ENCODE measurements at places on chromosomes 12 and 14.

GRCh38 chr12:5582541-5582940, 150.6 kb downstream of the NTF3 start:
- no peak overlapping the region for H3K4me3 ChIP-seq
- DNase-seq, result no peak
- H3K36me3 ChIP-seq, result no peaks in the 10 kb centered on the region
- no peaks in the 10 kb centered on the region for H3K27me3 ChIP-seq
- peak overlapping the region; percentile 17 for H3K27ac ChIP-seq

DNA sequence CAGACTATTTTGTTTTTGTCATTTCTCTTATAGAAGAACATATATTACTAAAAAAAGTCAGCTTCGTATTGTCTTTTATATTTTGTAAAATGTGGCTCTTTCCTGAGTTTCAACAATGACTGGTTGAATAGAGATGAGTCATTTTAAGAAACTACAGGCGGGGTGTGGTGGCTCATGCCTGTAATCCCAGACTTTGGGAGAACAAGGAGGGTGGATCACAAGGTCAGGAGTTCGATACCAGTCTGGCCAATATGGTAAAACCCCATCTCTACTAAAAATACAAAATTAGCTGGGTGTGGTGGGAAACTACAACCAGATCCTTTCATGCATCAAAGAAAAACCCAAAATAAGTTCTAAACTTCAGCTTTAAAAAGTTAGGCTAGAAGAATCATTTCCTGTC, 28.8 kb downstream of the HECTD4 start:
- no peaks in the 10 kb centered on the region for H3K27me3 ChIP-seq
- H3K36me3 ChIP-seq, result no peaks in the 10 kb centered on the region
- H3K4me1 ChIP-seq, result no peaks in the 10 kb centered on the region
- no peak for DNase-seq
- H3K27ac ChIP-seq, result no peak overlapping the region
- no peak overlapping the region for H3K4me3 ChIP-seq

DNA sequence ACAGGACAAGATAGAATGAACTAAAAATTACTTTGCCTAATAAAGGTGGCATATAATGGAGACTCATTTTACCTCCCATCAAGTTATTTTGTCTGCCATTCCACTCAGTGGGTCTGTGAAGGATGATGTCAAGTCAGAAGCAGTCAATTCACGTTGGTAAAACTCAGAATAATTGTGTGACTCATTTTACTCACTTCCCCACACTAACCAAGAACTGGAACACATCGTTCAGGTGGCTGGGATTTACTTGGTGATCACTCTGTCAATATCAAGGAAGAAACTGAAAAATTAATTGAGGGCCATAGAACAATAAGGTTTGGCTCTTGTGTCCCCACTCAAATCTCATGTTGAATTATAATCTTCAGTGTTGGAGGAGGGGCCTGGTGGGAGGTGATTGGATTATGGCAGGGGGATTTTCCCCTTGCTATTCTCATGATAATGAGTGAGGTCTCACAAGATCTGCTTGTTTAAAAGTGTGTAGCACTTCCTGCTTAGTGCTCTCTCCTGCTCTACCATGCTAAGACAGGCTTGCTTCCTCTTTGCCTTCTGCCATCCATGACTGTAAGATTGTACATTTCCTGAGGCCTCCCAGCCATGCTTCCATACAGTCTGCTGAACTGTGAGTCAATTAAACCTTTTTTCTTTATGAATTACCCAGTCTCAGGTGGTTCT, 35.7 kb upstream of the GTF2A1 start:
- H3K27ac ChIP-seq, result no peak overlapping the region
- no peaks in the 10 kb centered on the region for H3K27me3 ChIP-seq
- no peaks in the 10 kb centered on the region for H3K4me1 ChIP-seq
- no peaks in the 10 kb centered on the region for H3K36me3 ChIP-seq
- H3K4me3 ChIP-seq, result no peak overlapping the region

GRCh38 chr14:50039120-50039517, 77.3 kb downstream of the VCPKMT start:
- no peaks in the 10 kb centered on the region for H3K27me3 ChIP-seq
- no peaks in the 10 kb centered on the region for H3K36me3 ChIP-seq
- H3K4me3 ChIP-seq, result no peak overlapping the region
- DNase-seq, result no peak
- H3K27ac ChIP-seq, result no peak overlapping the region
- peaks cover 10% of the 10 kb centered on the region for H3K4me1 ChIP-seq

DNA sequence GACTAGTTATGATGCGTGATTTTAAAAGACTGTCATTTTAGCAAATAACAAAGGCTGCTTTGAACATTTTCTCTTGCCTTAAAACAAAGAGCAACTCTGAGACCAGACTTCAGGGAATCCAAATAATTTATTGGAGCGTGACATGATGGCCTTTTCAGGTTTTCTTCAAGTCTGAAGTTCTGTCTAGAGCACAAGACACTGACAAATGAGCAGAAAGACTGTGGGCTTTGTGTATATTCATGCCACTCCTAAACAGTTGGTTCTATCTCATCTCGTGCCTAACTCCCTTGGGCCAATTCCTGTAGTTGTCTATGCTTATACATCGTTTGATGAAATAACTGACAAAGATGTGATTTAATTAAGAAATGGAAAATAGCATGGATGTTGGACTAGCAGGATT, 47.5 kb downstream of the IFT81 start:
- no peak overlapping the region for H3K27ac ChIP-seq
- H3K27me3 ChIP-seq, result no peaks in the 10 kb centered on the region
- H3K36me3 ChIP-seq, result peaks cover 6% of the 10 kb centered on the region

- DNase-seq, result no peak
- H3K36me3 ChIP-seq, result no peaks in the 10 kb centered on the region
- no peaks in the 10 kb centered on the region for H3K4me1 ChIP-seq
- no peak overlapping the region for H3K27ac ChIP-seq
Observed at GRCh38 chr12:11513288-11513687, 117.9 kb upstream of the PRB2 start.

- DNase-seq, result no peak
- no peak overlapping the region for H3K27ac ChIP-seq
- H3K36me3 ChIP-seq, result no peaks in the 10 kb centered on the region
- peaks cover 12% of the 10 kb centered on the region for H3K4me1 ChIP-seq
Observed at GRCh38 chr14:90424075-90424474, 27.2 kb downstream of the CALM1 start.

DNA sequence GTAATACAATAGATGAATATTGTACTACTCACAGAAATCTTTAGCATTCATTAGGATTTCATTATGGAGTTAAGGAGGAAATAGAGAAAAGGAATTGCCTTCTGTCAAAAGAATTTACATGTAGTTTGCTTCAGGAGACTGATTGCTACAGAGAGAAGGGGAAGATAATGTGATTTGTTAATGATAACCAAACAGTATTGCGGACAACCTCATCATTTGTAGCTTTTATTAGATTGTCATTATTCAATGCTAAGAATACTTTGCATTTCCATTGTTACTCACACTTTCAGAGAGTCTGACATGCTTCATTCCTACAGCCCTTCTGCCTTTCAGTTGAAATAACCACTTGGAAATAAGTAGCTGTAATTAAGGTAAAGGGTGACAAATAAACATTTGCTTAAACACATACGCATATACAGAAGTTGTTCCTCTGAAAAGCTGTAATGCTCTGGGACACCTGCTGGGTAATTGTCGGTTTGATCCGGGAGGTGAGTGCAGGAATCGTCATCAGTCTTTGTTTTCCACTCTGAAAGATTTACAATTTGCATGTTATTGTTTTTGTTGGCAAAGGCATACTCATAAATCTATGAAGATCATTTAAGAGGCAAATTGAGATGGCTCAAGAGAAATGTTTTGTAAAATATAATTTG, 600.2 kb downstream of the TRHDE start:
- H3K27me3 ChIP-seq, result no peaks in the 10 kb centered on the region
- no peaks in the 10 kb centered on the region for H3K36me3 ChIP-seq
- no peak for DNase-seq
- H3K27ac ChIP-seq, result no peak overlapping the region

GRCh38 chr14:22822016-22822570, 6.9 kb upstream of the SLC7A7 start:
- peaks cover 65% of the 10 kb centered on the region for H3K4me1 ChIP-seq
- H3K4me3 ChIP-seq, result peak overlapping the region; percentile 43
- no peaks in the 10 kb centered on the region for H3K27me3 ChIP-seq
- H3K36me3 ChIP-seq, result no peaks in the 10 kb centered on the region
- peak; percentile 78 for DNase-seq

GRCh38 chr12:68469113-68469512, 137.0 kb upstream of the MDM1 start:
- no peaks in the 10 kb centered on the region for H3K27me3 ChIP-seq
- DNase-seq, result no peak
- H3K36me3 ChIP-seq, result no peaks in the 10 kb centered on the region

- peak overlapping the region; percentile 1 for H3K27ac ChIP-seq
- H3K4me1 ChIP-seq, result peaks cover 26% of the 10 kb centered on the region
- no peak overlapping the region for H3K4me3 ChIP-seq
- no peaks in the 10 kb centered on the region for H3K27me3 ChIP-seq
- H3K36me3 ChIP-seq, result no peaks in the 10 kb centered on the region
Observed at GRCh38 chr14:70909733-70910614, 2.7 kb downstream of the PCNX1 start.

- H3K4me3 ChIP-seq, result no peak overlapping the region
- no peaks in the 10 kb centered on the region for H3K4me1 ChIP-seq
- H3K36me3 ChIP-seq, result no peaks in the 10 kb centered on the region
- DNase-seq, result no peak
Observed at GRCh38 chr14:100893228-100893601, 10.3 kb downstream of the RTL1 start.

- H3K27me3 ChIP-seq, result no peaks in the 10 kb centered on the region
- H3K36me3 ChIP-seq, result no peaks in the 10 kb centered on the region
- H3K4me1 ChIP-seq, result no peaks in the 10 kb centered on the region
- no peak overlapping the region for H3K4me3 ChIP-seq
- DNase-seq, result no peak
- no peak overlapping the region for H3K27ac ChIP-seq
Observed at GRCh38 chr12:103529306-103529705, 33.5 kb upstream of the C12orf42 start.

- H3K27me3 ChIP-seq, result no peaks in the 10 kb centered on the region
- H3K4me1 ChIP-seq, result no peaks in the 10 kb centered on the region
- no peak overlapping the region for H3K4me3 ChIP-seq
- no peak overlapping the region for H3K27ac ChIP-seq
Observed at GRCh38 chr14:93347850-93348249, 868 bp downstream of the COX8C start.

GRCh38 chr14:76396714-76397187, 20.8 kb downstream of the ESRRB start:
- H3K36me3 ChIP-seq, result no peaks in the 10 kb centered on the region
- H3K27me3 ChIP-seq, result no peaks in the 10 kb centered on the region
- H3K27ac ChIP-seq, result no peak overlapping the region
- no peak overlapping the region for H3K4me3 ChIP-seq
- DNase-seq, result peak; percentile 14

DNA sequence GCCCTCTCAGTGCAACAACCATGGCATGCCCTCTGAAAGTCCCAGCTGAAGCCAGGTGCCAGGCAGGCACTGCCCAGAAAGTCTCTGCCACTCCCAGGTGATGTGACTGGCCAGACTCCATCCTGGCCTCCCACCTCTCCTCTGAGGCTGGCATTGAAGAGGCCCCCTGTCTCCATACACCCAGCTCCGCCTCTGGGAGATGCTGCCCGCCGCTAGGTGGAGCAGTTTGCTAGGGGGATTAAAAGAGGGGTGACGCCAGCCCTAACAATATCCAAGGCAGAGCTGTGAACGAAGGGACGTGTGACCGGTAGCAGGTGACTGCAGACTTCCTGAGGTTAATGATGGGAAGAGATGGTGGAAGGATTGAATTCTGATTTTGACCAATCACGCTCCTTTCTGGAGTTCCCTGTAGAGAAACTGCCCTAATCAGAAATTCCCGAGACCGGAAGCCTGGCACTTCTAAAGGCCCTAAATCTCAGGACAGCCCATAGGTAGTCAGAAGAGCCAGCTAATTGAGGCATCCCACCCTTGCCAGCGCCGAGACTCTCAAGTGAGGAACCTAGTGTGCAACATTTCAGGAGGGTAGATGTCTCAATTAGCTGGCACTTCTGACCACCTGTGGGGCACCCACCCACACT, 8.3 kb upstream of the PLEK2 start:
- H3K27ac ChIP-seq, result no peak overlapping the region
- H3K27me3 ChIP-seq, result peaks cover 12% of the 10 kb centered on the region
- H3K4me3 ChIP-seq, result no peak overlapping the region
- H3K36me3 ChIP-seq, result no peaks in the 10 kb centered on the region

- H3K36me3 ChIP-seq, result peaks cover 14% of the 10 kb centered on the region
- no peaks in the 10 kb centered on the region for H3K27me3 ChIP-seq
- no peak for DNase-seq
- H3K4me1 ChIP-seq, result peaks cover 3% of the 10 kb centered on the region
- H3K4me3 ChIP-seq, result peak overlapping the region; percentile 97
Observed at GRCh38 chr12:104985206-104985605, 910 bp upstream of the NOPCHAP1 start.

- no peak overlapping the region for H3K27ac ChIP-seq
- no peaks in the 10 kb centered on the region for H3K27me3 ChIP-seq
- peaks cover 18% of the 10 kb centered on the region for H3K36me3 ChIP-seq
- H3K4me3 ChIP-seq, result no peak overlapping the region
- peaks cover 1% of the 10 kb centered on the region for H3K4me1 ChIP-seq
- no peak for DNase-seq
Observed at GRCh38 chr12:94566345-94566744, 84.0 kb downstream of the TMCC3 start.

GRCh38 chr12:93974252-93974651, 174.1 kb upstream of the PLXNC1 start:
- no peaks in the 10 kb centered on the region for H3K27me3 ChIP-seq
- H3K36me3 ChIP-seq, result no peaks in the 10 kb centered on the region
- H3K4me1 ChIP-seq, result no peaks in the 10 kb centered on the region
- no peak for DNase-seq

DNA sequence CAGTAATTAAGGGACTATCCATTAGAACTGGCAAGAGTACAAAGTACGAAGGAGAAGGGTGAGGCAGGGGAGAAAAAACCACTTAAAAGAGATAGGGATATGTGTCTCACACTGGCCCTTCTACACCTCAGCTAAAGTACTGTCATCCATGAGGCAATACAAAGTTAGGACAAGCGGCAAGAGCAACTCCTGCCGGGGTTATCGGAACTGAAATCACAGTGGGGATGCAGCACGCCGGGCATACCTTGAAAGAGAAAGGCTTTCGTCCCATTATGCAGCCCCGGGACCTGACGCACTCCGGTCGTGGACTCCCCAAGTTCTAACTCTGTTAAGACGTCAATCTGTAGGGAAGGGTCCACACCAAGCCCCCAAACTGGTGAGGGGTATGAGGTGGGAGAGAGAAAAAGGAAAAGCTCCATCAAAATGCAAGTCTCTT, 1.1 kb downstream of the NELL2 start:
- H3K4me1 ChIP-seq, result peaks cover 9% of the 10 kb centered on the region
- H3K4me3 ChIP-seq, result peak overlapping the region; percentile 81
- no peak overlapping the region for H3K27ac ChIP-seq
- peak; percentile 12 for DNase-seq
- no peaks in the 10 kb centered on the region for H3K36me3 ChIP-seq

- H3K27me3 ChIP-seq, result no peaks in the 10 kb centered on the region
- H3K4me3 ChIP-seq, result no peak overlapping the region
- no peak overlapping the region for H3K27ac ChIP-seq
- DNase-seq, result no peak
- H3K36me3 ChIP-seq, result no peaks in the 10 kb centered on the region
- no peaks in the 10 kb centered on the region for H3K4me1 ChIP-seq
Observed at GRCh38 chr14:87041290-87042020, 951.5 kb downstream of the GALC start.

- H3K4me1 ChIP-seq, result no peaks in the 10 kb centered on the region
- H3K36me3 ChIP-seq, result no peaks in the 10 kb centered on the region
- no peak overlapping the region for H3K27ac ChIP-seq
- peaks cover 9% of the 10 kb centered on the region for H3K27me3 ChIP-seq
- H3K4me3 ChIP-seq, result no peak overlapping the region
Observed at GRCh38 chr12:112555621-112556233, 137.0 kb downstream of the PTPN11 start.

Measured in stomach (tissue), 19 donors.